Gastrocnemius medialis (tissue), 4 donors: ENCODE measurements at places on chromosomes 7 and 10. TPM values are rescaled to one million over a fixed set of nuclear protein-coding genes. Genes with fewer than 3 reads are reported as not detected.

GRCh38 chr10:119211176-119211575 is 3.8 kb downstream of the GRK5 start:
- H3K36me3 ChIP-seq = no peaks in the 10 kb centered on the region
- no peaks in the 10 kb centered on the region for H3K27me3 ChIP-seq
- H3K4me1 ChIP-seq = peaks cover 7% of the 10 kb centered on the region
- DNase-seq = no peak
- peak overlapping the region; percentile 81 for H3K27ac ChIP-seq

Gene KNDC1
- total RNA-seq = 0.13 TPM

- no peaks in the 10 kb centered on the region for H3K4me1 ChIP-seq
- no peak for DNase-seq
- H3K27ac ChIP-seq = no peak overlapping the region
- no peak overlapping the region for H3K4me3 ChIP-seq
- no peaks in the 10 kb centered on the region for H3K36me3 ChIP-seq
- no peaks in the 10 kb centered on the region for H3K27me3 ChIP-seq
Observed at GRCh38 chr7:16801111-16801542, 3.7 kb downstream of the AGR2 start.

Gene FGFBP3
- total RNA-seq = 2.0 TPM

DNA sequence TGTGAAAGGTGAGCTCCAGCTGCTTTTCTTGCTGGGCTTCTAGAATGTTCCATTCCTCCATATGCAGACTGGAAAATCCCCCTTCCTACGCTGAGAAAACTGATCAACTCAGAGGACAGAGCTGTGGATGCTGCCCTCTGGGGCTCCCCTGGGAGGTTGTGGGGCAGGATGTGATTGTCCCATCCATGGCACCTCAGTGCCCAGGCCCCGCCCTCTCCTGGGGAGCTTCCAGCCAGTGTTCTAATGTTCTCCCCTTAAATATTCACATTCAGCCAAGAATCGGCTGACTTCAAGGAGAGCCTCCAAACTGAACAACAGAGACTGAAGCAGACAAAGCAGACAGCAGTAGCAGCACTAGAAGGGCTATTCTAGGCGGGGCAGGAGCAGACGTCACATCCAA is 55.0 kb downstream of the RAMP3 start:
- no peaks in the 10 kb centered on the region for H3K4me1 ChIP-seq
- H3K27me3 ChIP-seq = no peaks in the 10 kb centered on the region
- DNase-seq = no peak
- no peak overlapping the region for H3K27ac ChIP-seq

GRCh38 chr7:1591876-1592275 is 22.0 kb upstream of the PSMG3 start:
- no peak for DNase-seq
- no peak overlapping the region for H3K4me3 ChIP-seq
- H3K4me1 ChIP-seq = no peaks in the 10 kb centered on the region
- peaks cover 58% of the 10 kb centered on the region for H3K27me3 ChIP-seq
- H3K36me3 ChIP-seq = no peaks in the 10 kb centered on the region

- H3K27ac ChIP-seq = no peak overlapping the region
- no peak for DNase-seq
- peak overlapping the region; percentile 35 for H3K4me3 ChIP-seq
Observed at GRCh38 chr10:132229834-132230556, 43.2 kb downstream of the DPYSL4 start.

GRCh38 chr7:49023345-49024328 is 99.3 kb downstream of the CDC14C start:
- H3K36me3 ChIP-seq = no peaks in the 10 kb centered on the region
- no peaks in the 10 kb centered on the region for H3K27me3 ChIP-seq
- H3K27ac ChIP-seq = no peak overlapping the region
- no peak for DNase-seq

DNA sequence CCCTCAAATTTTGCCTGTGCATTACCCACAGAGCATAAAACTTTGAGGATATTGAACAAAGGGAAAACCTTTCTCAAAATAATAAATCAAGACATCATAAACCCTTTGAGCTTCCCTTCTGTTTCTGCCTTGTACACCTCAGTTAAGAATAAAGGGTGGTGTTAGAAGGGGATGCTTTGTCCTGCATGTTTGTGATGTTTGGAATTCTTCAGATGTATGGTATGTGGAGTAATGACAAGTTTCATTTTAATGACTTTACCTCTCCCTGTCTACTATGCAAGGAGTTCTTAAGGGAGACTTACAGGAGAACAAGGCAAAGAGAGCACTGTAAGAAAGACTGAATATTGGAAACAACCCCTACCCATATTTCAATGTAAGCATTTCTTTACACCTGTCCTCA is 99.2 kb downstream of the HECW1 start:
- no peaks in the 10 kb centered on the region for H3K27me3 ChIP-seq
- no peaks in the 10 kb centered on the region for H3K4me1 ChIP-seq
- no peak overlapping the region for H3K4me3 ChIP-seq
- no peaks in the 10 kb centered on the region for H3K36me3 ChIP-seq
- no peak overlapping the region for H3K27ac ChIP-seq
- DNase-seq = no peak

DNA sequence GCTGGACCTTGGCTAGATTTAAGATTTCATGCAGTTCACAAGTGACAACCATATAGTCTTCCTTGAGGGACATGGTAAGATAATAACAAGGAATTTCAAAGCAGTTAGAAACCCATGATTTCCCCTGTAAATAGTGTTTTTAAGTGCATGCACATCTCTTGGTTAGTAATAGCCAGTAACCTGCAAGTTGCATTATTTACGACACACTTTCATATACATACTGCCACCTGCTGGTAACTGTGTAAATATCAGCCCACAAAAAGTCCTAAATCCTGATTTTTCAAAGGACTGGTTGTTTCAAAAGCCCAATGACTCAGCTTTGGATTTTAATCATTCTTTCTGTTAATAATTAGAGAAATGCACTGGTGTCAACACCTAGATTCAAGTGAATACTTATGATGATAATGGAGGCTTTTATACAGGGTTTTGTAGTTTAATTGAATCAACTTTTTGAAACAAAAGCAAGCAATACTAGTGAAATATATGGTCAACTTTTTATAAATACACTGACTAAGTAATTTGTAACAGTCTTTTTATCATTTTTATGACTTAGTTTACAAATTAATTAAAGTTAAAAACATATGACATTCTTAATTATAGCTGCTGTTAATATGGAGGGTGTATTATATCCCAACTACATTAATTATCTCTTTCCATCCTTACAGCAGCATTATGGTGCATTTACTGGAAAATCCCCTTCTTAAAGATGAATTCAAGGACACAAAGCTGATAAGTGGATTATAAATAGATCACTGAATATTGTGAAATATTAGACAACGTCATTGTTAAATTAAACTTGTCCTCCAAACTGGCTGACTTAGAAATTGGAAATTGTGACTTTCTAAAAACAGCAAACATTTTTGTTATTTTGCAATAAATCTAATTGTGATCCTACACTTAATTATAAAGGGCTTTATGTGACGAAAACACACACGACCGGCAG is 367.7 kb upstream of the SEMA3D start:
- H3K4me1 ChIP-seq = no peaks in the 10 kb centered on the region
- H3K36me3 ChIP-seq = no peaks in the 10 kb centered on the region
- no peaks in the 10 kb centered on the region for H3K27me3 ChIP-seq
- DNase-seq = no peak

DNA sequence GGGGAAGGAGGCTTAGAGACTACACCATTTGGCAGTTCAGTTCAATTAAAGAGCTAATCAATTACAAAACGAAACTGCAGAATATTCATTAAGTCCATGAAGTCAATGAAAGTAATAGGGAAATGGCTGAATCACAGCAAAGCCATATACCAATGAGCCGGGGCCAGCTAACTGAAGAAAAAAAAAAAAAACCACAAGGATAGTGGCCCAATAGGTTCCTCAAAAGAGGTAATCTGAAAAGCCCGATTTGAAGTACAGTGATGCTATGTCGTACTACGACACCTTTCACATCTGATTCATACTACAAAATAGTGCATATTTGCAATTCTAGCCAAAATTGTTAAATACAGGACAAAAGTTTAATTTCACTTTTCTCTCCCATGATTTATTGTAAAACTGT is 2.5 kb downstream of the ARHGAP12 start:
- no peak overlapping the region for H3K27ac ChIP-seq
- H3K4me1 ChIP-seq = peaks cover 33% of the 10 kb centered on the region
- H3K36me3 ChIP-seq = no peaks in the 10 kb centered on the region
- DNase-seq = no peak

Gene ITGA8
- total RNA-seq = 17.4 TPM

Gene PROSER2
- total RNA-seq = 3.4 TPM

- H3K27ac ChIP-seq = no peak overlapping the region
- DNase-seq = no peak
- no peaks in the 10 kb centered on the region for H3K4me1 ChIP-seq
- no peaks in the 10 kb centered on the region for H3K27me3 ChIP-seq
Observed at GRCh38 chr10:31959461-31960173, 31.0 kb upstream of the ARHGAP12 start.

GRCh38 chr10:71974489-71975021 is 10.4 kb downstream of the CHST3 start:
- no peak for DNase-seq
- H3K4me3 ChIP-seq = no peak overlapping the region
- H3K27me3 ChIP-seq = no peaks in the 10 kb centered on the region
- H3K36me3 ChIP-seq = no peaks in the 10 kb centered on the region
- H3K27ac ChIP-seq = peak overlapping the region; percentile 91

Gene CFAP46
- 27.9 TPM for total RNA-seq

Gene NRG3
- total RNA-seq = not detected

DNA sequence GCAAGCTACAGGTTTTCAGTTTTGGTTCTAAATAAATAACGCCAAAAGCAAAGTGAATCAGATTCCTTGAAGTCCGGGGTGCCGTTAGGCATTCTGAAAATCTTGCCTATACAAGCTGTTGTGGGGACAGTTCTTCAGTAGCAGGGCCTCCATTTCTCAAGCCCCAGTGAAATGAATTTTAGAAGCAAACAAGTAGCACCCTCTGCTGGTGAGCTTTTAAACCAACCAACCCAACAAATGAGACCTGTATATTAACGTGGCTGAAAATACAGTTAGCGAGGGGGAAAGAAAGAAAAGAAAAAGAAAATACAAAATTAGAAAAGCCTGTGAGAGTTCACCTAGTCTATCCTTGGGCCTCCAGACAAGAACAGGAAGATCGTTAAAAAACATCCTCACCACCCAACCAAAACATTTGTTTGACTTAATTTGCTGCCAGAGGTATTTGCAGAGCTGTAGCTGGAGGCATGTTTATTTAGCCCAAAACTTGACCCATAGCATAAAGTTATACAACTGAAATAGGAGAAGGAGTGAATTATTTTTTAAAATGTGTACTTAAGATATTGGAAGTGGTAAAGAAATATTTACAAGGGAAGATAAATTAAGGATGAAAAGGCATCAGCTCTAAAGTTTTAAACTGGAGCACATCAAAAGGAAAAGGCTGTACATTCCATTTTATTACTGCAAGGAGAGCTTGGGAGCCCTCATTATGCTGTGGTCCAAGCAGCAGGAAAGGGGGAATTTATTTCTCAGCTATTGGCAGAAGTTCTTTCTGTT is 98.9 kb downstream of the DYNC1I1 start:
- no peaks in the 10 kb centered on the region for H3K36me3 ChIP-seq
- H3K4me3 ChIP-seq = no peak overlapping the region
- no peaks in the 10 kb centered on the region for H3K27me3 ChIP-seq
- H3K27ac ChIP-seq = no peak overlapping the region
- DNase-seq = no peak

- no peaks in the 10 kb centered on the region for H3K27me3 ChIP-seq
- no peak for DNase-seq
- H3K4me3 ChIP-seq = no peak overlapping the region
- no peak overlapping the region for H3K27ac ChIP-seq
- no peaks in the 10 kb centered on the region for H3K36me3 ChIP-seq
- H3K4me1 ChIP-seq = no peaks in the 10 kb centered on the region
Observed at GRCh38 chr7:133382775-133383559, 130.1 kb downstream of the EXOC4 start.

DNA sequence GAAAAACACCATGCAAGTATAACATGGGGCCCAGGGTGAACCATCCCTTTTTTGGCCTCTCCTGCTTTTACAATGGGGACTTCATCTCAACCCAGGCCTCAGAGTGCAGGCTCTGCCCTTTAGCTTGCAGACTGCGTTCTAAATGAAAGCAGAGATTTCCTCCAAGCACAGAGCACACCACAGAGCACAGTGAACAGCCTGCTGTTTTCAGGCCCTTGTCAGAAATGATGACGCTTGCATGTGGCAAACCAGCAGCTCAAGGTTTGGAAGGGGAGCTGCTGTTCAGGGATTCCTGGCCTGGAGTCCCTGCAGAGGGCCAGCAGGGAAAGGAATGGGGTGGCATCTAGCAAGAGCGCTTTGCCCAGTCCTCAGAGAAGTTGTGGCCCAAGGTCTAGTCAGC is 167.3 kb upstream of the CDCA7L start:
- no peak for DNase-seq
- H3K4me1 ChIP-seq = no peaks in the 10 kb centered on the region
- H3K27ac ChIP-seq = no peak overlapping the region
- no peaks in the 10 kb centered on the region for H3K27me3 ChIP-seq
- no peaks in the 10 kb centered on the region for H3K36me3 ChIP-seq

DNA sequence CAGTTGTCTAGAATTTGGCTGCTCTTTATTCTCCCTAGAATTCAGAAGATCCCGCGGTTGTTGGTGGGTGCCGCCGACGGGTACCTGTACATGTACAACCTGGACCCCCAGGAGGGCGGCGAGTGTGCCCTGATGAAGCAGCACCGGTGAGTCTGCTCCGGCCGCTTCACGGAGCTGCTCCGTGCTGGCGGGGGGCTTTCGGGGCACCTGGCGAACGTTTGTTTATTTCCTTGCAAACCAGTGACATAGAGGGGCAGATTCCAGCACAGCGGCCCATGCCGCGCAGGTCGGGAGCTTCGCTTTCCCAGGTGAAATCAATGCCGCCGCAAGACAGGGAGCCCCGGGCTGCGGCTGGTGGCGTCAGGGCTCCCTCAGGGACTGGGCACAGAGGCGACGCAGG is 38.0 kb downstream of the WIPI2 start:
- no peaks in the 10 kb centered on the region for H3K36me3 ChIP-seq
- H3K27ac ChIP-seq = no peak overlapping the region
- no peaks in the 10 kb centered on the region for H3K4me1 ChIP-seq
- no peak for DNase-seq
- H3K4me3 ChIP-seq = no peak overlapping the region

GRCh38 chr7:131919920-131920709 is 363.7 kb upstream of the PODXL start:
- H3K27me3 ChIP-seq = no peaks in the 10 kb centered on the region
- H3K4me1 ChIP-seq = no peaks in the 10 kb centered on the region
- H3K36me3 ChIP-seq = no peaks in the 10 kb centered on the region

DNA sequence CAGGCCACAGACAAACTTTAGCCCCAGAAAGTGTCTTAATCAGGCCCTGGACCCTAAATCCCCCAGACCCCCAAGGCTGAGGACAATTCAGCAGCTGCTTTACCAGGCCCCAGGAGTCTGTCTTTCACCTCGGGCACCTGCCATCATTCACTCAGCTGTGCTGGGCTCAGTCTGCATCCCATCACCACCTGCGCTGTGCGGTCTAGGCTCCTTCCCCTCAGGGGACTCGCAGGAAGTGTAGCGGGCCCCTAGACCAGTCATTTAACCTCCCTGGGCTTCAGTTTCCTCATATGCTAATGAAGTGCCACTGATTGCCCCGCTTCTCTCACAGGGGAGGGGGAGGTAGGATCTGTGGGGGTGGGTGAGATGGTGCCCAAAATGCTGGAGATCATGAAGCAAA is 76.4 kb upstream of the ZMIZ1 start:
- H3K4me3 ChIP-seq = no peak overlapping the region
- peaks cover 6% of the 10 kb centered on the region for H3K4me1 ChIP-seq
- H3K27me3 ChIP-seq = no peaks in the 10 kb centered on the region
- no peaks in the 10 kb centered on the region for H3K36me3 ChIP-seq
